Fibroblast of mammary gland (primary cell): ENCODE measurements at places on chromosomes 7 and 10.
A peak's percentile ranks its signal among the peaks of the same experiment; 100 is the strongest.

- DNase-seq = no peak
Measured at GRCh38 chr10:86256690-86257315, 109.8 kb downstream of the GRID1 start.

GRCh38 chr7:14767716-14768425, 134.7 kb downstream of the DGKB start:
- peak; percentile 20 for DNase-seq

GRCh38 chr7:103887853-103888602, 101.4 kb downstream of the RELN start:
- peak; percentile 8 for DNase-seq

DNA sequence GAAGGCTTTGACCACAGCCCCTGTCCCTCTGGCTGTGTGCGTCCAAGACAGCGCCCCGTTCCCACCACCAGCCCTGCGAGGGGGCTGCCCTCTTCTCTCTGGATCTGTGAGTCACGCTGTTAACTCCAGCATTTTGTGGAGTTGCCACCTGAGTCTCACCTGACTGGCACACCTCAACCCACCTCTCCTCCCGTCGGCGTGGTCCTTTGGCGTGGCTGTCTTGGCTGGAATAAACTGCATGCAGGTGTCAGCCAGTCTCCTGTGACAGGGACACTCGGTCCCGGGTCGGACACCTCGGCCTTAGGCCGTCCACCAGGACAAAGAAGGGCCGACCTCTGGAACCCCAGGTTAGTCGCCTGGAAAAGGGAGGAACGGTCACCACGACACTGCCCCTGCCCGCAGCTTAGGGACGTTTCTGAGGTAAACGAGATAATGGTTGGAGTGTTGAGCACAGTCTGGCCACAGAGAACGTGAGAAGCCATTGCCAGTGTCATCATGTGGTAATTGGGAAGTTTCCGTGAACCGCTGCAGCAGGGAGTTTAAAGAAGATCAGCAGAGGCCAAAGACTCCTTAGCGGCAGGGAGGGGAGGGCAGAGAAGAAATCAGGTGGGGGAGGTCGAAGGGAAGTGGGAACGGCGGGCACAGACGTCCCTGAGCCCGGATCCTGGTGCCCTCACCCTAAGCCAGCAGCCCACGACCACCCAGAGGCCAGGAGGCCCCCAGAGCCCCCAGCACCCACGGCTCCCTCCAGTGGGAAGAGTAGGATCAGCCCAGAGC, 73.6 kb upstream of the FAM20C start:
- no peak for DNase-seq

- DNase-seq = no peak
Measured at GRCh38 chr10:131655101-131655849, 245.5 kb upstream of the PPP2R2D start.

- peak; percentile 25 for DNase-seq
Measured at GRCh38 chr10:98246911-98247805, 20.8 kb downstream of the LOXL4 start.

DNA sequence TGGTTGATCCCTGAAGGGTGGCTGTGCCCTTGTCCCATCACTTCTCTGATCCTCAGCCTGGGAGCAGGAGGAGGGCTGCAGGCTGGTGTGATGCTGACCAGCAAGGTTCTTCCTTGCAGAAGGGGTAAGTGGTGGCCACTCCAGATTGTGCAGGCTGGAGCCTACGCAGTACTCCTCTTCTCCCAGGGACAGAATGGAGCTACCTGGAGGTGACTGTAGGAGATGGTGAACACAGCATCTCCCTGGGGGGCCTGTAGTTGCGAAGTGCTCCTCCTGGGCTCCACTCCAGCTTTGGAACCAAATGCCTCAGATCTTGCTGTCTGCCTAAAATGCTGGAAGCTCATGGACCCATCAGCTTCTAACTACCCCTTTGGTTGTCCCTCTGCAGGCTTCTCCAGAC, 323.6 kb upstream of the PODXL start:
- DNase-seq = no peak

- DNase-seq = peak; percentile 59
Measured at GRCh38 chr10:43598446-43598845, 7.8 kb upstream of the ZNF485 start.

DNA sequence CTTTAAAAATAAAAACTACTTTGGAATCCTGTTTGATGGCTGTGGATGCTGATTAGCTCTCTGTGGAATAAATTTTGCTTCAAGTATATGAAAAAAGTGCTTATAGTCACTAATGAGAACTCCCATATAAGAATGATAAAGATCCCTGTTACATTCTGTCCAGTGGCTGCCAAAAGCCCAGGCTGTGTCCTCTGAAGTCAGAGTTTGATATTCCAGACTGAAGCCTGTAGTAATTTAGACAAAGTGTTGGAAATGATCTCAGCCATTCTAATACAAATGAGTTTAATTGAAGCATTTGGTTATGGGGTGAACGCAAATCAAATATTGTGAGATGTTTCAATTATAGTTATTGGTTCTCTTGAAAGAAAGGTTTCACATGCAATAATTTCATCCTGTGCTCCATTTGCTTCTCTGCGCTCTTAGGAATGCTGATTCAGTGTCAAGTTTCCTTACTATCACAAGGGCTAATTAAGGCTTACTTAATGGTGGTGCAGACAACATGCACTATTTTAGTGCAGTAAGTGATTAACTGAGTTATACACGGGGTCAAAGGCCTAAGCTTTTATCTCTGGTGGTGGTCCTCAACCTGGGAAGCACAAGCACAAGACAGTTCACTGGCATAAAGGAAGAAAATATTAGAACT, 867.6 kb downstream of the SORCS1 start:
- no peak for DNase-seq

DNA sequence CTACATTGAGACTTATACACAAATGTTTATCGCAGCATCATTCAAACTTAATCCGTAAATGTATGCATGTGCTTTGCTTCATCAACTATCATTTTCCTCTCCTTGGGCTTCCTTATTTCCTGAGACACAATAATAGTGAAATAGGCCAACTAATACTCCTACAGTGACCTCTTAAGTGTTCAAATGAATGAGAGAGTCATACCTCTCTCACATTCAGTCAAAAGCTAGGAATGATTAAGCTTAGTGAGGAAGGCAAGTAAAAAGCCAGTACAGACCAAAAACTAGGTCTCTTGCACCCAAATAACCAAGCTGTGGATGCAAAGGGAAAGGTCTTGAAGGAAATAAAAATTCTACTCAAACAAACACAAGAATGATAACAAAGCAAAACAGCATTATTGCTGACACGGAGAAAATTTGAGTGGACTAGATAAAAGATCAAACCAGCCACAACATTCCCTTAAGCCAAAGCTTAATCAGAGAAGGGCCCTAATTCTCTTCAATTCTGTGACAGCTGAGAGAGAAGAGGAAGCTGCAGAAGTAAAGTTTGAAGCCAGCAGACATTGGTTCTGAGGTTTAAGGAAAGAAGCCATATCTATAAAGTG, 72.3 kb downstream of the GLCCI1 start:
- DNase-seq = no peak
